ENCODE measurements at places on chromosomes 1 and 21. TPM values are rescaled to one million over a fixed set of nuclear protein-coding genes. Genes with fewer than 3 reads are reported as not detected.

- no peak for DNase-seq
- H3K27ac ChIP-seq, result no peak overlapping the region
- H3K4me1 ChIP-seq, result peaks cover 33% of the 10 kb centered on the region
- H3K27me3 ChIP-seq, result no peaks in the 10 kb centered on the region
- no peak overlapping the region for H3K4me3 ChIP-seq
These were observed 425.9 kb upstream of the RUNX1 start for GRCh38 chr21:35475009-35475408.

The GNG4 gene
- not detected for total RNA-seq

DNA sequence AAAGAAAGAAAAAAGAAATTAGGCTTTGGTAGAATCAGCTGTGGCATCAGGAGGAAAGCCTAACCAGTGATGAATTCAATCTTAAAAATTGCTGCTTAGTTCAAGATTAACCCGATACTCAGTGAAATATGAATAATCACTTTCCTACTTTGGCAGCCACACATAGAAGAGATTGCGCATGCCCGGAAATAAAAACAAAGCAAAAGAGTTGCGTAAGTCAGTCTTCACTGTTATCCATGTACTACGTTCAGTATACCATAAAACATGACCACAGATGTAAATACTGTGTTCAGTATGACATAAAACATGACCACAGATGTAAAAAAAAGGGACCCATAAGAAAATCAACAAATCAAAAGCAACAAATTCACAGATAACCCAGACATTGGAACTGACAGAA lies 19.2 kb downstream of the CD1D start:
- peaks cover 4% of the 10 kb centered on the region for H3K27me3 ChIP-seq
- H3K36me3 ChIP-seq, result no peaks in the 10 kb centered on the region
- DNase-seq, result no peak
- H3K27ac ChIP-seq, result no peak overlapping the region
- peaks cover 3% of the 10 kb centered on the region for H3K4me1 ChIP-seq

GRCh38 chr1:226038661-226039060 lies 23.9 kb upstream of the H3-3A start:
- H3K27ac ChIP-seq, result no peak overlapping the region
- H3K36me3 ChIP-seq, result no peaks in the 10 kb centered on the region
- no peaks in the 10 kb centered on the region for H3K4me1 ChIP-seq

The AK5 gene
- 29.2 TPM for total RNA-seq

DNA sequence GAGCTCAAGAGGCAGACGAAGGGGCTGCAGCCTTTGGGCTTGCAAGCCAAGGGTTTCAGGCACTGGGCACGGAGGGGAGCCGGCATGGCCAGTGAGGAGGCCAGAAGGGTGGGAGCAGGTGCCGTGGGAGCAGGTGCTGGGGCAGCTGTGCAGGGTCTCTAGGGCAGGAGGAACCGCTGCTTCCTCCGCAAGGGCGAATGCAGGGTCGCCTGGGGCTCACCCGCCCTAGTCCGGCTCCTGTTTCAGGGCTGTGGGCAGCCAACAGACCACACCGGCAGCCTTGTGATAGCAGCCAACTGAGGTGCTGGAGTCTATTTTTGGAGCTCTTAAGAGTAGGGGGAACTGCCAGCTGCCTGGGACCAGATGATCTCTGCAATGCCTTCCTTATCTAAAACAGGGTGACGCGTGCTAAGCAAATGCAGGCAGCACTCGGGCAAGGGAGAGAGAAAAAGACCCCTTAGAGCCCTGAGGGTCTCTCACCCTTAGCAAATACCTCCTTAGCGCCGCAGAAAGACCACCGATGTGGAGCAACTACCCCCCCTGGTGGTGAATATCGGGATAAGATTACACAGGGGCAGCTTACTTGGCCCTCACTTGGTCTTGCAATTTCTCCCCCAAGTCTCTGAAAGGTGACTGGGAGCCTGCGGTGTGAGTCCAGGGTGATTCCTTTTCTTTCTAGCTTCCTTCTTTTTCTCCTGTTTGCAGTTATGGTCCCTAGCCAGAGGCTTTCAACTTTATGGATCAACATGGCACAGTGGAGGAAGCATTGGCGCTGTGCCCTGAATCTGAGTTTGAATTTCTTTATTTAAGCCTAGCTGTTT lies 20.7 kb upstream of the MAPKAPK2 start:
- peak; percentile 67 for DNase-seq
- no peaks in the 10 kb centered on the region for H3K36me3 ChIP-seq
- peaks cover 15% of the 10 kb centered on the region for H3K4me1 ChIP-seq

GRCh38 chr21:45541221-45542039 lies 810 bp downstream of the SLC19A1 start:
- H3K27me3 ChIP-seq, result no peaks in the 10 kb centered on the region
- H3K36me3 ChIP-seq, result no peaks in the 10 kb centered on the region
- H3K4me1 ChIP-seq, result peaks cover 13% of the 10 kb centered on the region
- DNase-seq, result peak; percentile 67
- peak overlapping the region; percentile 38 for H3K27ac ChIP-seq

The TRIM67 gene
- not detected for total RNA-seq

The WNT3A gene
- 0.10 TPM for total RNA-seq

DNA sequence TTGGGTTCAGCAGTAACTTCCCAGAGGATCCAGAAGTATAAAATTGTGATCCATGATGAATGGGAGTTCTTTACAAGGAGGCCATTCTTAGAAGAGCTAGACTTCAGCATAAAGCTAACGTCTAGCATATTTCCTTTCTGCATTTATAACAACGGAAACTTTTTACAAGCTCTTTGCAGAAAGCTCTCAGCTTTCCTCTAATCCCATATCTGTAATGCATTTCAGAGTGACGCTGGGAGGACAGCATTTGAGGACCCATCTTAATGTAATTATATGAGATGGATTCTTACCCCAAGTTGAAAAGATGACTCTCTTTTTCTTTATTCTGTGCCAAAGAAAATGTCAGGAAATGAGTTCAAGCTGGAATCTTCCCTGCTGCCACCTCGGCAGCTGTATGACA lies 132.0 kb upstream of the CACHD1 start:
- no peaks in the 10 kb centered on the region for H3K4me1 ChIP-seq
- H3K36me3 ChIP-seq, result no peaks in the 10 kb centered on the region
- H3K4me3 ChIP-seq, result no peak overlapping the region
- H3K27ac ChIP-seq, result no peak overlapping the region
- no peaks in the 10 kb centered on the region for H3K27me3 ChIP-seq

DNA sequence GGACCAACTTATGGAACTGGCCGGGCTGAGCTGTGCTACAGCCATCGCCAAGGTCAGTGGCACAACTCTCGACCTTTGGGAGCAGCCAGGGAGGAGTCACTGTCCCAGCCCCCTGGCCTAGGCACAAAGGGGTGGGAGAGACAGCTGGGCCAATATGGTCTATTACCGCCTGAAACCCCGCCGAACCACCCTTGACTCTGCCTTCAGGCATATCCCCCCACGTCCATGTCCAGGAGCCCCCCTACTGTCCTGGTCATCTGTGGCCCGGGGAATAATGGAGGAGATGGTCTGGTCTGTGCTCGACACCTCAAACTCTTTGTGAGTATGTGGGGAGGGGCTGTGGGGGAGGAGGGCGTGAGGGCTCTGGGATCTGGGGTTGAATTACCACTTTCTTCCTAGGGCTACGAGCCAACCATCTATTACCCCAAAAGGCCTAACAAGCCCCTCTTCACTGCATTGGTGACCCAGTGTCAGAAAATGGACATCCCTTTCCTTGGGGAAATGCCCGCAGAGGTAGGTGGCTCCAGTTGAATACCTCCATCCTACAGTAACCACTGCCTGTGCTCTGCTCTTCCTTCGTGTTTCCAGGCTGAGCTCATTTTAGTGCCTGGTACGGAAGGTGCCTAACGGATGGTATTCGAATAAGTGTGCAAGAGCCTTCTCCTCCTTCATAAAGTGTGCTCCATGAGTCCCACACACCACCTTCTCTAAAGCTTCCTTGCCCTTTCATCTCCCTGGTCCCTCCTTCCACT lies 758 bp downstream of the NAXE start:
- peaks cover 22% of the 10 kb centered on the region for H3K36me3 ChIP-seq
- no peak for DNase-seq
- no peaks in the 10 kb centered on the region for H3K27me3 ChIP-seq
- peak overlapping the region; percentile 69 for H3K27ac ChIP-seq
- peaks cover 12% of the 10 kb centered on the region for H3K4me1 ChIP-seq

DNA sequence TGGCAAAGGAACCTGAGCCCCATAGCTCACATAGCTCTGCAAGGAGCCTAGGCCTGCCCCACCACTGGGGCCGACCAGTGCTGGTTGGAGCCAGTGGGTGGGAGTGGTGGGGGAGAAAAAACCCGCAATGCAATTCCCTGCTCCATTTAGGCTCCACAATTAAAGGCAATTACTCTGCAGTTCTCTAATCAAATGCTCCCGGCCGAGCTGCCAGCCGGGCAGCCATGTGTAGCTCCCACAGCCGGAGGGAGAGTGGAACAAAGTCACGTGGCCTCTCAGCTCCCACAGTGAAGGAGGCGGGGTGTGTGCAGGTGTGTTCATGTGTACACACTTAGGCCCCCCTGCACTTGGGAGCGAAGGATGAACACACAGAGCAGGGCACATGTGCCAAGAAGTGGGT lies 81.6 kb downstream of the KIRREL1 start:
- DNase-seq, result no peak
- no peaks in the 10 kb centered on the region for H3K36me3 ChIP-seq
- no peak overlapping the region for H3K27ac ChIP-seq
- H3K4me3 ChIP-seq, result no peak overlapping the region
- H3K27me3 ChIP-seq, result no peaks in the 10 kb centered on the region

GRCh38 chr1:75257424-75257823 lies 123.2 kb downstream of the LHX8 start:
- H3K27me3 ChIP-seq, result no peaks in the 10 kb centered on the region
- no peaks in the 10 kb centered on the region for H3K4me1 ChIP-seq
- H3K36me3 ChIP-seq, result no peaks in the 10 kb centered on the region
- no peak for DNase-seq
- no peak overlapping the region for H3K4me3 ChIP-seq
- no peak overlapping the region for H3K27ac ChIP-seq

DNA sequence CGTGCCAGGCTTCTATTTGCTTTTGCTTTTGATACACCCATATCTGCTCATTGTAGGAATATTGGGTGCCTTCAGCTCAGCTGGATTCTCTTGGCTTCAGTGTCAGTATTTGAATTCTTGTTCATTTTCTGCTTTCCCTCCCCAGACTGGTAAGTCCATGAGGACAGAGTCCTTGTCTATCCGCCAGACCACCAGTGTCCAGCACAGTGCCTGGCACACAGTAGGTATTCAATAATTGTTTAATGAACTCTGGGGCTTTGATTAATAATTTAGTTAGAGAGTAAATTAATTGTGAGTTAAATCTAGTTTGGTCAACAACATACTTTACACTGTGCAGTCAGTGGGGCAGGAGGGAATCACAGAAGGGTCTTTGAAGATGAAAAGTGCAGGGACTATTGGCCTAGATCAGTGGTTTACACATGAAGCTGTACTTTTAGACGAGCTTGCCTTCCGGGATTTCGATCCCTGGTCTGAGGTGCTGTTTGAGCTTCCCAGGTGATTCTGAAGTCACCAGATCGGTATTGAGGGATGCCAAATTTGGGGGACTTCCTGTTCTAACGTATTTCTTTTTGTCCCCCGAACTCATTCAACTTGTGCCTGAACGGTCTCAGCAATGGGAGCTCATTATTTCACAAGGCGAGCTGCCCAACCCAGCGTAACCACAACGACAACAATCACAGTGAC lies 119.1 kb upstream of the JUN start:
- H3K4me1 ChIP-seq, result peaks cover 3% of the 10 kb centered on the region
- DNase-seq, result no peak
- no peaks in the 10 kb centered on the region for H3K36me3 ChIP-seq
- H3K4me3 ChIP-seq, result peak overlapping the region; percentile 55
- H3K27me3 ChIP-seq, result no peaks in the 10 kb centered on the region

The PER3 gene
- total RNA-seq, result 8.2 TPM

The TSSK3 gene
- total RNA-seq, result not detected

The CA6 gene
- 1.8 TPM for total RNA-seq

DNA sequence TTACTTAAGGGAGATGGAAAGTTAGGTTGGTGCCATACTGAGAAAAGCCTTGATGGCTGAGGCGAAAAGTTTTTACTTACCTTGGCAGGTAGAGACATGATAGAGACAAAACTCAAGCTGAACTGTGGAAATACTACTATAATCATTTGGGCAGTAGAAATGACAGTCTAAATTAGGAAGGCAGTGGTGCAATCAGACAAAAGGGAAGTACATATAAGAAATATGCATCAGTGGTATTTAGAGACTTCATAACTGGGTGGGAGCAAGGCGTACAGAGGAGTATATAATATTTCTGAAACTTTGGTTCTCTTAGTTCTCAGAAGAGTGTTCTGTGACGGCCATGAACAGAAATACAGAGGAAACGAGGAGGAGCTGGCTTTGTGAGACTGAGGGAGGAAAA lies 2.4 kb upstream of the CEP350 start:
- no peak for DNase-seq
- H3K27ac ChIP-seq, result peak overlapping the region; percentile 94
- H3K4me3 ChIP-seq, result no peak overlapping the region
- peaks cover 24% of the 10 kb centered on the region for H3K4me1 ChIP-seq

The TMEM54 gene
- 0.35 TPM for total RNA-seq

GRCh38 chr1:97174039-97174704 lies 452.6 kb downstream of the PTBP2 start:
- H3K36me3 ChIP-seq, result no peaks in the 10 kb centered on the region
- H3K4me3 ChIP-seq, result no peak overlapping the region
- H3K27me3 ChIP-seq, result no peaks in the 10 kb centered on the region

- H3K4me3 ChIP-seq, result no peak overlapping the region
- H3K27ac ChIP-seq, result no peak overlapping the region
- no peaks in the 10 kb centered on the region for H3K4me1 ChIP-seq
- no peaks in the 10 kb centered on the region for H3K36me3 ChIP-seq
- H3K27me3 ChIP-seq, result no peaks in the 10 kb centered on the region
These were observed 341.0 kb upstream of the USP24 start for GRCh38 chr1:55555956-55556725.

- peak overlapping the region; percentile 79 for H3K4me3 ChIP-seq
- no peak for DNase-seq
- peaks cover 57% of the 10 kb centered on the region for H3K27me3 ChIP-seq
- H3K27ac ChIP-seq, result no peak overlapping the region
These were observed 7.7 kb upstream of the ZNF669 start for GRCh38 chr1:247111700-247112478.

GRCh38 chr1:119651133-119651532 lies 3.1 kb upstream of the ZNF697 start:
- H3K36me3 ChIP-seq, result no peaks in the 10 kb centered on the region
- H3K27me3 ChIP-seq, result peaks cover 22% of the 10 kb centered on the region
- H3K27ac ChIP-seq, result no peak overlapping the region
- DNase-seq, result no peak
- H3K4me3 ChIP-seq, result no peak overlapping the region
- no peaks in the 10 kb centered on the region for H3K4me1 ChIP-seq

The PIK3CD gene
- 280 TPM for total RNA-seq

- H3K27me3 ChIP-seq, result no peaks in the 10 kb centered on the region
- no peak for DNase-seq
- no peak overlapping the region for H3K4me3 ChIP-seq
These were observed 73.5 kb upstream of the PDC start for GRCh38 chr1:186534401-186534800.

- no peak for DNase-seq
- H3K36me3 ChIP-seq, result no peaks in the 10 kb centered on the region
- H3K27me3 ChIP-seq, result peaks cover 3% of the 10 kb centered on the region
These were observed 68.3 kb downstream of the PRRX1 start for GRCh38 chr1:170732252-170732588.

The CAPZA1 gene
- total RNA-seq, result 115 TPM

All from T-cell (primary cell).